ENCODE measurements at places on chromosomes 2 and 18. TPM values are rescaled to one million over a fixed set of nuclear protein-coding genes. Genes with fewer than 3 reads are reported as not detected.

Gene MFSD6
- polyA plus RNA-seq, result 10.3 TPM

DNA sequence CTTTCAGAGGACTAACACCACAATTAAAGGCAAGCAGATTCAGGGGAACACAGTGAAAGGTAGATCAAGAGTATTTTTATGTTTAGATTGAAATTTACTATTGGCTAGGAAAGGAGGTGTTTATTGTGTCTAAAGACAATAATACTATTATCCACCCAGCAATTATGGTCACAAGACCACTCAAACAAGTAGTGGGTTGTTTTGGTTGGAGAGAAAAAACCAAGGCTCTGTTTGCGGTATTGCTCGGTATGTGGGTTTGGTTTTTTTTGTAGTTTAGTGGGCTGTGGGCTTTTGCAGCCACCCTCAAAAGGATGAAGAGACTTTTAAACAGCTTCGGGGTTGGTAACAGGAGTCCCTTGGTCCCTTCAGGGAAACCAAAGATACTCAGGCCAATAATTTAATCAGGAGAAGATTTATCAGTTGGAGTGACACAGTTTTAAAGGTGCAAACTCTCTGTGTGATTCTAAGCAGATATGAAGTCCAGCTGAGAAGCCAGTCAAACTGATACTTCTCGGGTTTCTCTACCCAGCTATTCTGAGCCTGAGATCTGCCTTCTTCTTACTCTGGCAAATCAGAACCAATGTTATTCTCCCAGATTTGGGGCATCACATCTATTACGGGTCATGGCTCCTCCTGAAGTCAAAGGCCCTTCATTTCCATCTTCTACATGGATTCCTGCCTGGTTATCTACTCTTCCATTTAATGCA lies 55.3 kb downstream of the DCC start:
- DNase-seq, result no peak

Gene MARCHF7
- polyA plus RNA-seq, result 22.4 TPM

Gene SLC11A1
- 0.87 TPM for polyA plus RNA-seq

GRCh38 chr2:128651000-128651399 lies 332.3 kb upstream of the HS6ST1 start:
- DNase-seq, result no peak

DNA sequence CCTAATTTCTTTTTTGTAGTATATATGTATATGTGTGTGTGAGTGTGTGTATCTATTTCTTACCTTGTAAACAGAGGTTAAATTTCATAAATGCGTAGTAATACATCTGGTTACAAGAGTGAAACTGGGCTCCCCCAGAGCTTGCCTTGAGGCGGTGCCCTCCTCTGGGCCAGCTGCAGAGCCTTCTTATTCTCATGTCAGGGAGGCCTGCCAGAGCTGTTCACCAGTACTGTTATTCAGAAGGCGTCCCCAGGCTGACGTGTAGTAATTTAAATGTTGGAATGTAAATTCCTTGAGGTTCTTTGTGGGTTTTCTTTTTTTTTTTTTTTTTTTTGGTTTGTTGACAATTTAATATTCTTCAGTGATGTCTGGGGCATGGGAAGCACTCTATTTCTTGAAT lies 11.2 kb downstream of the COPS8 start:
- DNase-seq, result no peak

DNA sequence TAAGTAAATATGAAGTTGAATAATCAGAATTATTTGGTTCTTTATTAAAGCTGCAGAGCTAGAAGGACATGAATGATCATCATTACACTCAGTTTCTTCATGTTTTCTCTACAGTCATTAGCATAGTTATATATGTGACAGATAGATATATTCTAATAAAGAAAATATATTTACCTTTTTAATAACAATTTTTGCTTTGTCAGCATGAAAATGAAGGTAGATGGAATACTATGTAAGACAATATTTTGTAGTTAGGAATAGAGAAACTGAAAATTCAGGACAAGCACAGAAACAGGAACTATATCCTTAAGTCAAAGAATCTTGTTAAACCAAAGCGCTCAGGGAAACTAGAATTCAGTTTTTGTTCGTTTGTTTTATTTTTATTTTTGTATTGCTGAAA lies 649.9 kb upstream of the NRXN1 start:
- DNase-seq, result no peak

- no peak for DNase-seq
Measured at GRCh38 chr18:36561046-36561445, 263.5 kb downstream of the FHOD3 start.

- no peak for DNase-seq
Measured at GRCh38 chr18:28820353-28820752, 643.4 kb upstream of the CDH2 start.

- DNase-seq, result peak; percentile 97
Measured at GRCh38 chr2:98869870-98870269, 66.2 kb downstream of the CRACDL start.

Gene PAIP2B
- 0.81 TPM for polyA plus RNA-seq

Gene CRYGD
- 2.8 TPM for polyA plus RNA-seq

Gene CNTNAP5
- polyA plus RNA-seq, result not detected
